ENCODE measurements at places on chromosomes 13 and 19. TPM values are rescaled to one million over a fixed set of nuclear protein-coding genes. Genes with fewer than 3 reads are reported as not detected.

- no peak overlapping the region for H3K27ac ChIP-seq
- H3K27me3 ChIP-seq, result peaks cover 33% of the 10 kb centered on the region
- H3K36me3 ChIP-seq, result no peaks in the 10 kb centered on the region
- H3K4me3 ChIP-seq, result no peak overlapping the region
- no peak for DNase-seq
These were observed 1.9 kb upstream of the CACNG8 start for GRCh38 chr19:53960886-53961285.

DNA sequence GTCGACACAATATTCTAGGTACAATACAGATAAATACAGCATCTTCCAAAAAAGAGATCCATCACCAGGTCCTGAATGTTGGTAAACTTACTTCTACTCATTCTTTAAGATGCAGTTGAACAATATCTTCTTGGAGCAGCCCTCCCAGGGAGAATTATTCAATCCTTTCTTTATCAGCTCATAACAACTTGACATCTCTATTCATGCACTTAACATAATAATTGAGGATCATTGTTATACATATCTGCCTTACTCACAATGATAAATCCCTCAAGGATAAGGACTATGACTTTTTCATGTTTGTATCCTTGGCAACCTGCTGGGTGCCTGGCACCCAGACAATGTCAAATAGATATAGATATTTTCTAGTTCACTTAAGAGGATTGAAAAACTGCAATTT, 219.5 kb downstream of the POU4F1 start:
- no peak overlapping the region for H3K27ac ChIP-seq
- DNase-seq, result no peak
- H3K27me3 ChIP-seq, result no peaks in the 10 kb centered on the region
- H3K4me1 ChIP-seq, result no peaks in the 10 kb centered on the region
- H3K4me3 ChIP-seq, result no peak overlapping the region

- H3K36me3 ChIP-seq, result no peaks in the 10 kb centered on the region
- H3K4me3 ChIP-seq, result no peak overlapping the region
- no peaks in the 10 kb centered on the region for H3K27me3 ChIP-seq
- no peak overlapping the region for H3K27ac ChIP-seq
These were observed 7.4 kb upstream of the GIPR start for GRCh38 chr19:45660636-45661035.

DNA sequence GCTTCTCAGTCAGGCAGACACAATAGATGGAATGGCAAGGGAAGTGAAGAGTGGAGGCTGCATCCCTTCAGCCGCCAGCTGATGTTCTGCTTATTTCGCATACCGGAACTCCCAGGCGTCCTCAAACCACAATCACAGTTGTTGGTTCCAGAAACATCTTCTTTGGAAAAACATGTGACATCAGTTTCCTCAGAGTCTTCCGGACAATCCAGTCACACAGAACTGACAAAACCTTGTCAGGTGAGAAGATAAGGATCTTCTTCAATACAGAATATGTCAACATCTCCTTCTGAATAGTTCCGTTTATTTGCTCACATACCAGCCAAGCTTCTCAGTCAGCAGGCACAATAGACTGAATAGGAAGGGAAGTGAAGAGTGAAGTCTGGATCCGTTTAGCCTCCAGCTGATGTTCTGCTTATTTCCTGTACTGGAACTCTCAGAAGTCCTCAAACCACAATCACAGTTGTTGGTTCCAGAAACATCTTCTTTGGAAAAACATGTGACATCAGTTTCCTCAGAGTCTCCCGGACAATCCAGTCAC, 45.1 kb upstream of the CEACAM21 start:
- H3K36me3 ChIP-seq, result no peaks in the 10 kb centered on the region
- no peaks in the 10 kb centered on the region for H3K27me3 ChIP-seq
- no peak overlapping the region for H3K4me3 ChIP-seq
- no peak for DNase-seq
- no peaks in the 10 kb centered on the region for H3K4me1 ChIP-seq

TUBA3C gene
- not detected for total RNA-seq

CBARP gene
- total RNA-seq, result 1.5 TPM

ZFP14 gene
- 3.3 TPM for total RNA-seq
